Omental fat pad (tissue), 4 donors: ENCODE measurements at places on chromosomes 3 and 15. TPM values are rescaled to one million over a fixed set of nuclear protein-coding genes. Genes with fewer than 3 reads are reported as not detected.

- no peak for DNase-seq
Observed at GRCh38 chr15:57495041-57495440, 96.7 kb upstream of the MYZAP start.

- DNase-seq, result no peak
Observed at GRCh38 chr15:59221511-59222505, 15.2 kb downstream of the LDHAL6B start.

Gene ECE2
- total RNA-seq, result not detected

Gene EXD1
- total RNA-seq, result not detected

Gene LMLN
- total RNA-seq, result 3.5 TPM

Gene CHRM5
- total RNA-seq, result not detected
